ENCODE measurements at places on chromosomes 7 and 10.

DNA sequence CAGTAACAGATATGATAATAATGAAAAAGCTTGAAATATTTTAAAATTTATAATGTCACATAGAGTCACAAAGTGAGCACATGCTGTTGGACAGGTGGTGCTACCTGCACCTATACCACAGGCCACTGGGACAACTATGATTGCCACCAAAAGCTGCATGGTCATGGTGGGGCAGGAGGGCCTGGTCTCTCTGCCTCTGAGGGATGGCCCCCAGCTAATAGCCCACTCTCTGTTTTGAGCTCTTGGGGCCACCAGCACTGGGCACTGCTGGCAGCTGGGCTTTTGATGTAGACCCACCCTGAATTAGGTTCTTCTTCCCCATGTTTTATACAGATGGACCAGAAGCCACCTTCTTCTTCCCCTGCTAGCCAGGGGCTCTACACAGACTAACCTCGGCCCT is 265.4 kb downstream of the KCND2 start:
- DNase-seq: no peak

DNA sequence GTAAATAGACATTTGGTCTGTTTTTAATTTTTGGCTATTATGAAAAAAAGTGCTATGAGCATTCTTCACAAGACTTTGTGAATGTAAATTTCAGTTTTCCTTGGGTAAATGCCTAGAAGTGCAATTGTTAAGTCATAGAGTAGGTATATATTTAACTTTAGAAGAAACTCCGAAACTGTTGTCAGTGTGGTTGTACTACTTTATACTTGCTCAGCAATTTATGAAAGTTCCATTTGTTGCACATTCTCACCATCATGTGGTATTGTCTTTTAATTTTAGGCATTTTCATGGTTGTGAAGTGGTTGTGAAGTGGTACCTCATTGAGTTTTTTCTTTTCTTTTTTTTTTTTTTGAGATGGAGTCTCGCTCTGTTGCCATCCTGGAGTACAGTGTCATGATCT is 60.0 kb downstream of the TYW1 start:
- no peak for DNase-seq

GRCh38 chr10:24439935-24440334 is 231.0 kb downstream of the KIAA1217 start:
- no peak for DNase-seq

DNA sequence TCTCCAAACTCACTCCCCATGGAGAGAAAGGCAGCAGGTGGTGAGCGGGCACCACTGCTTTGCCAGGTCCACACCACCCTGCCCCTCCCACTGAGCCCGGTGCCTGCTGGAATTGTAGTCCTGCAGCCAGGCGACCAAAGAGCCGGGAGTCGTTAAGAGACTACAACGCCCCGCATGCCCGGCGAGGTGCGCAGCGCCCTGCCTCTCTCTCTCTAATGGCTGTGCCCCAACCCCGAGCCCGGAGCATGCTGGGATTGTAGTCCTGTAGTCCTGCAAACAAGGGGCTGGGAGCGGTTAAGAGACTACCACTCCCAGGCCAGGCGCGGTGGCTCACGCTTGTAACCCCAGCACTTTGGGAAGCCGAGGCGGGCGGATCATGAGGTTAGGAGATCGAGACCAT is 8.1 kb upstream of the ZNF727 start:
- no peak for DNase-seq

DNA sequence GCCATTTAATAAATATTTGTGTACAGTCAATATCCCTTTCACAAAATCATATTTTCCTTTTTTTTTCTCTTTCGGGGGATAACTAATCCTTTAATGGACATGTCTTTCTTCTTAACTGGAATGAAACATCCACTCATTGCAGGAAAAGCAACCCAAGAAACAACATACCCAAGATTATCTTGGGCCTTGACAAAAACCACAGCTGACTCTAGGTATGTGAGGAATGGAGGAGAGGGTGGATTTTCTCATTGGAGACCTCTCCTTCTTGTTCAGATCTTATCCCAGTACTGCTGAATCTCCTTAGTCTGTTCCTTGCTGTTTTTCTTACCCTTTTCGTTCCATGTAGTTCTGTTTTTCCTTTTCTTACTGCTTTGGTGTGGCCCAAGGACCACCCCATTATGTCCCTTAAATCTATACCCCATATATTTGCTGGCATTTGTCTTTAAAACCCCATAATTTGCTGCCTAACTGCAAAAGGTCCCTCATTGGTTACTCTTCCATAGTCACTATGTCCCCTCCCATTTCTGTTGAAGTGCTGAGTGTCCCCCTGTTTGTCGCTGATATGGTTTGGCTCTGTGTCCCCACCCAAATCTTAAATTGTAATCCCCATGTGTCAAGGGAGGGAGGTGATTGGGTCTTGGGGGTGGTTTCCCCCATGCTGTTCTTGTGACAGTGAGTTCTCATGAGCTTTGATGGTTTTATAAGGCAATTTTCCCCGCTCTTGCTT is 6.8 kb upstream of the CDK6 start:
- DNase-seq: no peak

GRCh38 chr7:158782761-158783401 is 46.4 kb downstream of the ESYT2 start:
- no peak for DNase-seq

- DNase-seq: no peak
Observed at GRCh38 chr7:109763611-109764010, 1193.9 kb downstream of the DNAJB9 start.

DNA sequence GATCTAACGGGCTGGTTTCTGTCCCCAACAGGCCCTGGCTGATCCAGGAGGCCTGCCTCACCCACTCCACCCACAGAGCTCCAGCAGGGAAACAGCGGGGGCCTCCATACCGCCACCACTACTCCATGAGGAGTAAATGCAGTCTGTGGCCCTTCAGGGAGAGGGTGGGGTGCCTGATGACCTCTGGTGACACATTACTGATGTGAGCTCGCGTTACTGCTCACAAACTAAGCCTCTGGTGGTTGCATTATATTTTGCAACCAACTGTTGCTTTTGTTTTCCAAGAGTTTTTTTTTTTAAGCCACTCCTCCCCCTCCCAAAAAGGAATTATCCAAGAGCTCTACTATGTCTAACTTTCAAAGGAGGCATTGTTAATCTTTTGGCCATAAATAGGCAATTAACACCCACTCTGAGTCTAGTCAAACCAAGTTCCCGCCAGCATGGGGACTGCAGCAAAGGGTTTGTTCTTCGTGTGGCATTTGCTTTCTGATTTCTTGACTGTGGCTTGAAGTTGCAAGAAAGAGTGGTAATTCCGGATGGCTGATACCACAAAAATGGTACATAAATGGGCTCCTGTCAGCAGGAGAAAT is 72.6 kb downstream of the FAM53B start:
- DNase-seq: peak; percentile 73

DNA sequence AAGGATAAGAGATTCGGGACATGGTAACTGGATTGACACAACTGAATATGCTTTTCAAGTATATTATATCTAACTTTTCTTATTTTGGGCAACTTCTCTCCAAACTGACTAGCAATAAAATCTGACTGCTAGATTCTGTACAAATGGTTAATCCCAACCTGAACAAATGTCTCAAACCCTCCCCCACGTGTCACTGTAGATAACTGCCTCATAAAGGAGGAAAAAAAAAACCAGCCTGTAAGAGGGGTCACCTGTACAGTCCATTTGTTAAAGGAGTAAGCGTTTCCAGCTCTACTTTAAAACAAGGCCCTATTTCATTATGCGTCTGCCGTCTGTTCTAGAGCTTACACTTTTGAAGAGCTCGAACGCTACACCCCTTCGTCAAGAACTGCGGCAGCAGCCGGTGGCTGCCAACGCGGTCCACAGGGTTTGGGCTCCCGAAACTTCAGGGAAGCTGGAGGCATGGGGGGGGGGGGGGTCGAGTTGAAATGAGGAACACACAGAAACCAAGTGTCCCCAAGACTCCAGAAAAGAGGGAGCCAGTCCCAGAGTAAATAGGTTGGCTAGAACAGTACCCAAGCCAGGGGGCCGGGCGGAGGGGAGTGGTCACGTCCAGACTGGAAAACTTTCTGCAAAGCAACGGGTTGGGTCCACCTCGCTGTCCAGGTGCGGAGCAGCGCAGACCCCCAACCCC is 492 bp downstream of the COG5 start:
- DNase-seq: no peak

DNA sequence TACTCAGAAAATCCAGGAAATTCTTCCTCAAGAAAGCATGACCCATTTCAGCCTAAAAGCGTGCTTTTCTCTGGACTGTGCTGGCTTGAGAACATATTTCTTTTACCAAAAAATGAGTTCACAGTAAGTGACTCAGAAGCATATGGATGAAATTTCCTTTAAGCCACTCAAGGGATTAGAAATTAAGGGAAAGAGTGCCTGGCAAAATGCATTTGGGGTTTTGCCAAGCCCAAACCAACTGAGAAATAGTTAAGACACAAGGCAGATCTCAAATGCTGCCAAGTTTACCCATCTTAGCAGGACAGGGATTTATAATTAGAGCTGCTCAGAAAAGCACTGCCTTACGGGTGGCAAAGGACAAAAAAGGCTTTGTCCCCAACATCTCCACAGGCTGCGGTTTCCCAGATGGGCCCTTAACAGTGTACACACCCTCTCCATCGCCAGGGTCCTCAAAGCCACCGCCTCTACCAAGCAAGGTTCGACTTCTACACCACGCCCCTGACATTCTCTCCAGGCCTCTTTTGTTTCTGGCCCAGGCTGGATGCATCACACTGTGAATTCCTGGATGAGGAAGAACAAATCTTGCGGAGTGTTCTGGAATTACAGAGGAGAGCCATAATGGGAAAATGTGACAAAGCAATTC is 30.1 kb upstream of the CDHR3 start:
- DNase-seq: no peak

- no peak for DNase-seq
Observed at GRCh38 chr7:138396251-138397070, 63.6 kb upstream of the TRIM24 start.

Data from caudate nucleus (tissue), 63 donors.